T follicular helper cell (primary cell): ENCODE measurements at places on chromosomes 11 and 22.

GRCh38 chr11:62694455-62695167, 5.3 kb upstream of the LRRN4CL start:
- peak; percentile 69 for DNase-seq

- DNase-seq = no peak
Observed at GRCh38 chr11:47014097-47014496, 77.5 kb downstream of the CSTPP1 start.

DNA sequence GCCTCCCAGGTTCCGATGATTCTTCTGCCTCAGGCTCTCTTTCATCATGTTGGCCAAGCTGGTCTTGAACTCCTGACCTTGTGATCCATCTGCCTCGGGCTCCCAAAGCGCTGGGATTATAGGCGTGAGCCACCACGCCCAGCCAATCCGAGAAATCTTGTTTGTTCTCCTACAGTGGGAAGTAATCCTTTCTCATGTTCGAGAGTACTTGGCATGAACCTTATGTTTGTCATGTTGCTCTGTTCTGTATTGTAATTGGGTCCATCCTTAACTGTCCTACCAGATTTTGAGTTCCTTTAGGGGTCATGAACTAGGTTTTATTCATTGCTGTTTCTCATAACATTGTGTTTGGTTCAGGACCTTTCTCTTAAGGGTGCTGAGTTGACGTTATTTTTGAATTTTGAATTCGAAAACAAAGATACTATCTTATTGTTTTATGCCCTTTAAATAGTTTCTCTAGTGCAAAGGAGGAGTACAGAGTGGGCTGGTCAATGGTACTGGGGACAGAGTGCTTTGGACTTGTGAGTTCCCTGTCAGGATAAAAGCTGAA, 113.4 kb upstream of the RRM1 start:
- no peak for DNase-seq

- DNase-seq = no peak
Observed at GRCh38 chr11:35141071-35141470, 2.1 kb downstream of the CD44 start.

DNA sequence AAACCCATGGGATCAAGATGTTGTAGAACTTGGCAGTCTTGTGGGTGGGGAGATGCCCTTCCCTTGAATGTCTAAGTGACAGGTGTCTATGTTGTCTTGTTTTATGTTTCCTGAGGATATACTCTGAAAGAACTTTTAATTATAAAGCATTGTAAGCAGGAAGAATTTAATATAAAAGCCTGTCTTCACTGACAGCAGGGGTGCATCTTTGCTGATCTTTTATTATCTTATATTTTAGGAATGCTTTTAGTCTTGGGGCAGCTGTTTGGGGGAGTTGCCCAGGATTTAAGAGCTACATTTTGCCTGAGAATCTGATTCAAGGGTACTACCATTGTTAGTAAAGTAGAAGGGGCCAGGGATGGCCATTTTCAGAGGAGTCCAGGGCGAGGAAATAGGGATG, 43.4 kb downstream of the IRAG1 start:
- DNase-seq = no peak

GRCh38 chr11:110095554-110095953, 2.4 kb downstream of the ZC3H12C start:
- DNase-seq = no peak

DNA sequence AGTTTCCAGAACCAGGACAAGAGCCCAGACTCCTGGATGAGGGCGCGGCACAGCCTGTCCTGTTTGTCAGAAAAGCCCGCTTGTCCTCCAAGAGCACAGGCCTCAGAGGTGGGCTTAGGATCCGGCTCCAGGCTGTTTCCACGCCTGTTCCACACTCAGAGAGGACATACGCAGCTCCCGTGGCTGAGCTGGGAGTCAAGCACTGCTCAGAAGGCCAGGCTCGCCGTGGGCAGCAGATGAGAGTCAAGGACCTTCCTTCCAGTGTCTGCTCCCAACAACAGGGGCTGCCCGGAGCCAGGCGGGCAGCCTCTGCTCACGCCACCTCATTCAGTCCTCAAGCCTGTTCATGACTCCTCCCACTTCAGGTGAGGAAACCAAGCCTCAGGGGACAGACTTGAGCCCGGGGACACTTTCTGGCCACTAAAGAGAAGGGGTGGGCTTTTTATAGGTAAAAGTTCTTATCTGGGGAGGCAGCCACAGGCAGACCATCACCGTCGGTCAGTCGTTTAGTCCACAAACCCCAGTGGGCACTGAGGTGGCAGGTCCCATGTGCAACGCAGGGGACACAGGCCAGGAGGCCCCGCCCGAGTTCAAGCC, 3.8 kb downstream of the CYB5R3 start:
- no peak for DNase-seq

DNA sequence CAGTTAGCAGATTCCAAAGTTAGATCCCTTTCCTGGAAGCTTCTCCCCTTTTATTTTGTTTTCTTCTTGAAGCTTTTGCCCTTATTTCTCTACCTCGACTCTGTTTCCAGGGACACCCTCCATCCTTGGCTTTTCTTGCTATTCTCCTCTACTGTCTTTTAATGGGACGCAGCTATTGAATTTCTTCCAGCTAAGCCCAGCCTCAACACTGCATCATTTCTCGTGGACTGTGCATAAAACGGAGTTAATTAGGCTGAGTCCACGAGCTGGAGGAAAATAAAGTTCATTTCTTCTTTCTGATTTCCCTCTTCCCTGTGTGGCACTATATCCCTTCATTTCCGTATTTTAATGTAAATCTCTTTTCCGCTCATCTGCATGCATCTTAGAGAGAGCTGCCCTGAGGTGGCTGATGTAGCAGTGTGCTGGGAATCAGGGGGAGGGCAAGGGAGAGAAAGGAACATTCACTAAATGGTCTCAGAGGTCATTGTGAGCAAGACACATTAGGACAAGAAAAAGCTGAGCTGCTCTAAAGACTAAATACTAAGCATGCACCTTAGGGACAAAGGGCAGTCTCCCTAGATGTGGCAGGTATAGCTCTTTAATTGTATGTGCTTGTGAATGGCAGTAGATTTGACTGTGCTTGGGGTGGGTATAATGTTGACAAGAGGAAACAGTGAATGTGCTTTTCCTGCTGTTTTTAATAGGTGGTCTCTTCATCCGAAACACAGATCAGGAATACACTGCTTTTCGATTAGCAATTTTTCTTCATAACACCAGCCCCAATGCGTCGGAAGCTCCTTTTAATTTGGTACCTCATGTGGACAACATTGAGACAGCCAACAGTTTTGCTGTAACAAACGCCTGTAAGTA, 1.9 kb downstream of the GRIA4 start:
- DNase-seq = no peak

DNA sequence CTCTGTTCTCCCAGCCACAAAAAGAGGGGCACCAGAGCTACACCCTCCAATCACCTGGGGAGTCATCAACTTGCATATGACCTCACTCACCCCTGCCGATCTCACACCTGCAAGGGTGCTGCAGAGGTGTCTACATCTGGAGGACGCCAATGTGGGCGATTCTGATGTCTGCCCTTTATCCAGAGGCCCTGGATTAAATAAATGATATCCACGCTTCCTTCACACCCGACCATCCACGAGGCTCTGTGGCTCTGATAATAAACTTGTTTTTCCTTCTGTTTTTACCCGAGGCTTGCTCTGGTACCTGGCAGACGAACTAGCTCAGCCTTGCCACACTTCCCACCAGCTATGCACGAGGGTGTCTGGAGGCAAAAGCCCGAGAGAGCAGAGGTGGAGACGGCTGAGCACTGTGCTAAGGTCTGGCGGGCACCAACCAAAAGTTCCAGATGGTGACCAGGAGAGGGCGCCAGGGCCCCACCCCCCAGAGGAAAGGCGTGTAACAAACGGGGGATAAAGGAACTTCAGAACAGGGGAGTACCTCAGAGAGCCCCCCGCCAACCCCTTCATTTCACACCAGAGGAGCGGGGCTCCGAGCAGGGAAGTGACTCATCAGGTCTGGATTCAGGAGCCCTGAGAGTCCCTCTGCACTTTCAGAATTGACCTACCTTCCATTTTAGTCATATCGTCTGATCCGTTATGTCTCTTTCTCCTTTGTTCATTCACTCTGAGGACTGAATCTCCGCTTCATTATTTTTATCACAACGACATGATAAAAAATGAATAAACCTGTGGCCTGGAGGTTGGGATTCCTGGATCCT, 13.5 kb downstream of the SCN3B start:
- peak; percentile 17 for DNase-seq

GRCh38 chr22:22061085-22062077, 78.8 kb upstream of the TOP3B start:
- no peak for DNase-seq

- DNase-seq = no peak
Observed at GRCh38 chr22:46795140-46795539, 32.7 kb downstream of the TBC1D22A start.

DNA sequence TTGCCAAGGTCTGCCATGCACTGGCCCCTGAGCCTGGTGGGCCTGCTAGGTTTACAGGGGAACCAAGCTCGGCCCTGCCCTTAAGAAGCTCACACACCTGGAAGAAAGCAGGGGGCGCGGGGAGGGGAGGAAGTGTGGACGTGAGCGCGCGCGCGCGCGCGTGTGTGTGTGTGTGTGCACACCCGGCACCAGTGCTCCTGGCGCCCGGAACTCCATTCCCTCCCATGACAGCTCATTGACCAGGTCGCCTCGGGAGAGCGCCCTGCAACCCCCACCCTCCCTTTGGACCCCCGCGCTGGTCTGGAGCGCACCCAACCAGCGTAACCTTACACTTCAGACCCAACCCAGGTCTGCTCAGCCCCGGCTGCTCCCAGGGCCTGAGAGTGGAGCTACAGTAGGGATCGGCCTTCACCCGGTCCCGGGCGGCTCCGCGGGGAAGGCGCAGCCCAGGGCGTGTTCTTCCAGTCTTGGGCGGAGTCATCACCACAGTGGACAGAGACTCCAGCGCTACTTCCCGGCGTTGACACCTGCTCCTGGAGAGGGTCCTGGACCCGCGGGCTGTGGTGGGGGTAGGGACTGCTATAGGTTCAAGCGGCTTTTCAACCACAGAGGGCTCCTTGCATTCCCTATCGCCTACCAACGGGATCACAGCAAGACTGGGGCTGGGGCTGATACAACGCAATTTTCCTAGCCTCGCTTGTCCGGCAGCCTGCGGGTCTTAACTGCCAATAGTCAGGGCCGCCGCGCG, 1.5 kb downstream of the GALNT18 start:
- no peak for DNase-seq

DNA sequence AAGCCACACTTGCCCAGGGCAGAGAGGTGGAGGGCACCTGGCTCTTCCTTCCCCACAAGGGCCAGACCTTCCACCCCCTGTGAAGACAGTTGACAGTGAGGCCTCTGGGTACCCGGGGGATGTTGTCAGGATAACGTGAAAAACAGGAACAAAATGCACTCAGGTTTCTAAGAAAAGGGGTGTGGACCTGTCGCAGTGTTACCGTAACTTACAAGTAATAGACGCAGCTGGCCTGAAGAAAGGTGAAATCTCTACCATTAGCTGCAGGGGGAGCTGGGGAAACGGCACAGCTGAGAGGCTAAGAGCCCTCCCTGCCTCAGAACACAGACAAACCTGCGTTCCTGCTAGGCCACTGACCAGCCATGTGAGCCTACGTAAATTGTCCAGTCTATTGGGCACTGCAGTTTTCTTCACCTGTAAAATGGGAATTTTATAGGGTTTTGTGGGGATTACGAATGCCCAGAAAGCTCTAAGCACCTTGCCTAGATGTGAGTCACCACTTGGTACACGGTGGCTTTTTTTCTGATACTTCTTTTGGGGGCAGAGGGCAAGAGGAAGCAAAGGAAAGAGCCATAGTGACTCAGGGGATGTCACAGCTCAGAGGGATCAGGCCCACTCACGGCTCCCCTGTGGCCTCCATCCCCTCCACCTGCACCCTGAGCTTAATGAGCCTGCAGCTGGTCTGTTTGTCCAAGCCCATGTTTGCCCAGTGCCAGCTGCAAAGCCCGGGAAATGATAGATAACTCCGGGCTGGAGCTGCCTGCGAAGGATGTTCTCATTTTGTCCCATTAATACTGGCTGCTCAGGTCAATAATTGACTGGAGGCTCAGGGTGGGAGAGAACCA, 18.4 kb upstream of the CABP7 start:
- no peak for DNase-seq

- DNase-seq = no peak
Observed at GRCh38 chr11:36238036-36238631, 51.1 kb downstream of the COMMD9 start.
